ENCODE measurements at places on chromosomes 4 and X.

- DNase-seq: no peak
Measured at GRCh38 chr4:88610771-88611170, 18.5 kb downstream of the HERC3 start.

DNA sequence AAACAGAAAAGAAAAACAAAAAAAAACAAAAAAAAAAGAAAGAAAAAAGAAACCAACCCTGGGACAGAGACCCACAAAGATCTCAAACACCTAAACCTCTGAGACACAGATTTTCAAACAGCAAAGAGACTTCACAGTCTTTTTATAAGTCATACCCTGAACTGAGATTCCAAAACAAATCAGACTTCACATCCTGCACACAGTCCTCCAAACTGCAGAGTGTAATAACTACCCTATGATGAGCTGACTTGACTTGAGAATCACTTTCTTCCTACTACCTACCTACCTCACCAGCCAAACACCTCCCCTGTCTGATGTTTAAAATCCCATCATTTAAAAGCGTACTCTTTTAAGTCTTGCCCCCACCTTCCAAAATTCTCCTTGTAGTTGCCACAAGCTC is 25.2 kb upstream of the GLOD5 start:
- DNase-seq: no peak

DNA sequence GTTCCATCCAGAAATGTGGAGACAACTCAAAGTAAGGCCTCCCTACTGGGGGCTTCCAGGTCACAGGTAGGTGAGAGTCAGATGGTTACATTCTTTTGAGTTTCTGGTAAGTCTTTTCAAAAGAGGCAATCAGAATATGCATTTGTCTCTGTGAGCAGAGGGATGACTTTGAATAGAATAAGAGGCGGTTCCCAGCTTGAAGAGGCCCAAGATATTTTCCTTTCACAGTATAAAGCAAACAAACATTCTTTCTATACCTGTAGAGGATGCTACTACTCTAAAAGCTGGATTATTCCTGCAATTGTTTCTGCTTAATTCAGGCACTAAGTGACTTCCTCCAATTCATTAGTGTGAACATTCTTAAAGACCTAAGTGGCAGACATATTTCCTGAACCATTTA is 44.4 kb downstream of the DIAPH2 start:
- DNase-seq: no peak

DNA sequence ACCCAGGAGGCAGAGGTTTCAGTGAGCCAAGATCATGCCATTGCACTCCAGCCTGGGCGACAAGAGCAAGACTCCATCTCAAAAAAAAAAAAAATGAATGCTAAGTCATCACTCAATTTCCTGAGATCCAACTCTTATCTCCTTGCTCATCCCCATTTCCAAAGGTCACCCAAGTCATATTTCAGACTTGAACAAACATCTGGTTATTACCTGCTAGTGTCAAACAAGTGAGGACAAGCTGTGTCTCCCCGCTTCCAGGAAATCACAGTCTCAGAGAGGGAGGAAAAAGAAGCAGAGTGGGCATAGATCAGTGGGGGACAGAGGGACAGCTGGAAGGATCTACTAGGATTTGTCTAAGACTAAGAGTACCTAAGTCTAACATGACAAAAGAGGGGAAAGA is 147.5 kb upstream of the FUNDC1 start:
- DNase-seq: no peak

DNA sequence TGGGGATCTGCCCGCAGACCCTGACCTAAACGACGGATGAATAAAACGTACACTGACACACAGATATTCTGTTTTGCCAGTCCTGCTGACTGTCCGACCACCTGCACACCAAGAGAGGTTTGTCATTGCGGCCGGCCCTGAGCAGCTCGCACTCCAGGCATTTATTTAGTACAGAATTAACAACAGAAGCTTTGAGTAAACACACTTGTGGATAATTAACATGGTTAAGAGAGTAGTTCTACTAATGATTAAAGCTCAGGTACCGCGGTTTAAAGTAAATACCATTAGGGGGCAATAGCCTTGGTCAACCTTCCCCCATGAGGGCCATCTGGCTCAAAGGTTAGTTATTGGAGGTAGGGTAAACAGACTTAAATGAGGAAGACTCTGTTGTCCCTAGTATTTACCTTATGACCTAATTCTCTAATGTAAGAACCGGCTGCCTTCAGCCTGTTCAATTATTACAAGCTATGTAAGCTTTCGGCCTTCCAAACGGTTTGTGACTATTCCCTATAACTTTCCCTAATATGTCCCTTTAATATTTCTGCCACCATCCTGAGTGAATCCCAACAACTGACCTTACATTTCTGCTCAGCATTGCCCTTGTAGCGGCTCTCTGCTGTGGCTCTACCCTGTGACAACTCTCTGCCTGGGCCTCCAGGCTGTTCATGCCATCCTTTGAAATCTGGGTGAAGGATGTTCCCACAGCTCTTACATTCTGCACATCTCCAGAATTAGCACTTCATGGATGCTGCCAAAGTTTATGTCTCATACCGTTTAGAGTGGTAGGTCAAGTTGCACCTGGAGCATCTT is 46.9 kb upstream of the SYTL5 start:
- DNase-seq: no peak

DNA sequence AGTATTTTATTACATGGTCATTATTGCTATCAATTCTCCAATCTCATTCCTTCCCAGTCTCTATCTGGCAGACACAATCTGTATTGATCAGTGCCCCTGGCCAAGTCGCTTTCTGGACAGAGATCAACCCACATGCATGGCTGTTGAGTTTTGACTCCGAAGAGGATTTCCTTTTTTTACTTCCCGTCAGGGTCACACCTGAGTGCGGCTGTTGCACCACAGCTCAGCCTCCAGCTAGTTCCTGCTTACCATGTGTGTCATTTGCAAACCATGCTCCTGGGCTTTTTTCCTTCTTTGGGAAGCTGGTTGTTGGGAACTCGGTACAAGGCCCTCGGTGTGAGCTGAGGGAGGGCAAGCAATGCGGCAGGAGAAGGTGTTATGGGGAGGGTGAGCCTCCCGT is 11.7 kb downstream of the MAGED2 start:
- DNase-seq: no peak

All from anterior cingulate cortex (tissue), 58 donors.